ENCODE measurements at places on chromosomes 13 and 19.

GRCh38 chr19:8512115-8512967 is 1.6 kb downstream of the ZNF414 start:
- DNase-seq: no peak

DNA sequence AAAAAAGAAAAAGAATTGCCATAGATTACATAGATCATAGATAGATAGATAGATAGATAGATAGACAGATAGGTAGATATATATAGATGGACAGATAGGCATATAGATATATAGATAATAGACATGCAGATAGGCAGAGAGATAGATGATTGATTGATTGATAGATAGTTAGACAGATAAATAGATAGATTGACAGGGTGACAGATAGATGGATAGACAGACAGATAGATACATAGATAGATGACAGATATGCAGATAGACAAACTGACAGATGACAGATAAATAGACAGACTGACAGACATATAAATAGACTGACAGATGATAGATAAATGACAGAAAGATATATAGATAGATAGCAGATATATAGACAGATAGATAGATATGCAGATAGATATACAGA is 474.0 kb downstream of the IRS2 start:
- no peak for DNase-seq

DNA sequence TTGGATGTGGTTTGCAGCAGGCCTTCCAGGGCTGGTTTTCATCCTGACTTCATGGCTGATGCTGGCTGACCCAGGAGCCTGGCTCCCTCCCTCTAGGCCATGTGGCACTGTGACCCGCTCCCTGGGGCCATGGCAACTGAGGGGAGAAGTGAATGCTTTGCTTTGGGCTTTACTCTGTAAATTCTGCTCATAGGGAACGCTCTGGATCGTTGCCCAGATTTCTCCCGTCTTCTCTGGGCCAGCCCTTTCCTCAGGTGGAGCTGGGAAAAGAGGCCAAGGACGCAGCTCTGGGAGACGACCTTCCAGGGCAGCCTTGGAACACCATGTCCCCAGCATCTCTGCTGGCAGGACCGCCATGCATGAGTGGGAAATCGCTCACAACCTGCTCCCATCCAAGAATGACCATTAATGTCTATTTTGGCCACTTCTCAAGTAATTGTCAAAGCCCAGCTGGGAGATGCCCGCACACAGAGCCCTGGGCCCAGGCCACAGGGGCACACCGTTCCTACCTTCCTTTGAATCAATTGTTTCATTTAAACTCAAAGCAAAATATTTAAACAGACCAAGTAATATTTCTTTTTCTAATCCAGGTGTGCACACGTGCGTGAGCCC is 321.8 kb downstream of the TEX29 start:
- DNase-seq: no peak

DNA sequence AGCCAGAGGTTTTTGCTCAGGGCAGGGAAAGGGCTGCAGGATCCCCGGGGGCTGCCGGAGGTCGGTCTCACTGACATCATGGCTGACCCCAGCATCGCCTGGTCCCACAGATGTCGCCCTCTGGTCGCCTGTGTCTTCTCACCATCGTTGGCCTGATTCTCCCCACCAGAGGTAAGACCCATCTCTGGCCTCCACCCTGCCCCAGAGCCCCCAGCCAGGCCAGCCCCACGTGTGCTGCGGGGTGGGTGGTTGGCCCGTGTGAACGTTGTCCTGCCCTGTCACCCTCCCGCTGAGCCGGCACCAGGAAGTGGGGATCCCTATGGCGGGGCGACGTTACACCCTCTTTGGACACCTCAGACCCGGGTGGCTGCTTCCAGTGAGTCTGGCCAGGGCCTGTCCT is 906 bp downstream of the FXYD5 start:
- no peak for DNase-seq

DNA sequence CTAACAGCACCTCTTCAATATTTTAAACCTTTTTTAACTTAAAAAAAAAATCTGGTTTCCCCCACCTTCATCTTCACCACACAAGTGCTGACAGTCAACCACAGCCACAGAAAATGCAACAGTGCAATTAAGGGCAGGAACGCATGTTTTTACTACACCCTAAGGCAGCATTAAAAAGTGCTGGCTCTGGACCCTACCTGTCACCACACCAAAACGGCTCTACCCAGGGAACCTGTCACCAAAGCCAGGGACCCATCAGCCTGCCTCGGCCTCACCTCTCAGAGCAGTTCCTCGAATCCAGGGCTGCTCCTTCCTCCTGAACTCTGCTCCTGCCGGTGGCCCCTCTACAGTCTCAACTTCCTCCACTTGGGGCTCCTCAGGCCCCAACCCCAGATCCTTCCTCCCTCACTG is 22.5 kb upstream of the SLC35E1 start:
- DNase-seq: no peak

- no peak for DNase-seq
Measured at GRCh38 chr13:110152351-110152750, 154.6 kb downstream of the COL4A1 start.
